CD4-positive, alpha-beta T cell (primary cell): ENCODE measurements at places on chromosomes 4 and X. TPM values are rescaled to one million over a fixed set of nuclear protein-coding genes. Genes with fewer than 3 reads are reported as not detected.

SMARCA1 gene
- total RNA-seq: 1.0 TPM

- H3K36me3 ChIP-seq: no peaks in the 10 kb centered on the region
- H3K4me3 ChIP-seq: peak overlapping the region; percentile 32
- H3K4me1 ChIP-seq: peaks cover 4% of the 10 kb centered on the region
- no peak for DNase-seq
- H3K27ac ChIP-seq: no peak overlapping the region
These were observed 132.4 kb upstream of the USP9X start for GRCh38 chrX:40952855-40953254.

DNA sequence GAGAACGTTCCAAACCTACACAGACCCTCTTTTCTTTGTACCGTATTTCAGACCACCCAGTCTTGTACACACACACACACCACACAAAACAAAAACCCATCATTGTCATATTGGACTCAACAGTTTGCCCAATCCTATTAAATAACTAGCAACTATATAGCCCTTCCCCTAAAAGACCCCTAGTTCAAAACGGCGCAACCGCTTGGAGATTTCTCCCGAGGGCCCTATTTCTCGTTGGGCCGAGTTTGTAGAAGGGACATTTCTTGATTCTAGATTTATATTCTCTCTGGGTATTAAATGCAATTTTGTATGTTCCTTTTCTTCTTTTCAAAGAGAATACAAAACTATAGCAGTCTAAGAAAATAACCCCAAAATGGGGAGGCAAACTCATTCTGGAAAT lies 547 bp upstream of the PDGFRA start:
- no peak overlapping the region for H3K27ac ChIP-seq
- H3K4me3 ChIP-seq: no peak overlapping the region
- H3K36me3 ChIP-seq: no peaks in the 10 kb centered on the region
- H3K27me3 ChIP-seq: peaks cover 87% of the 10 kb centered on the region
- DNase-seq: no peak
- peaks cover 53% of the 10 kb centered on the region for H3K4me1 ChIP-seq

DNA sequence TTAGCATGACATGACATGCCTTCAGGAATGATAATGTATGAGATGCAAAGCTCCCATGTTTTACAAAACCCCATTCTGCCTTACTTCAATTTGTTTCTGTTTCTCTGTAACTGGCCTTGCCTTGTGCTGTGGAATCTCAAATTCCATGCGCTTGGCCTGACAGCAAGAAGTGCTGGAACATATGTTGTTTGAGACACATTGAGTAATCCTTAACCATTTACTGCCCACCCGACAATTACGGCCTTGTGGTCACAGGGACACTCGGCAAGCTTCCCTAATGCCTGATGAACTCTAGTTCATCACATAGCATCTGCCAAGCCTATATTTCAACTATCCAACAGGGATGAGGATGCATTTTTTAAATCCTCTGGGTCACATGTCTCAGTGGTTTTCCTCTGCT lies 226.4 kb upstream of the CASK start:
- peaks cover 2% of the 10 kb centered on the region for H3K4me1 ChIP-seq
- no peaks in the 10 kb centered on the region for H3K36me3 ChIP-seq
- no peaks in the 10 kb centered on the region for H3K27me3 ChIP-seq
- DNase-seq: no peak
- H3K27ac ChIP-seq: no peak overlapping the region

- no peak overlapping the region for H3K27ac ChIP-seq
- no peaks in the 10 kb centered on the region for H3K36me3 ChIP-seq
These were observed 65.9 kb downstream of the CLDN22 start for GRCh38 chr4:183254162-183254561.

DNA sequence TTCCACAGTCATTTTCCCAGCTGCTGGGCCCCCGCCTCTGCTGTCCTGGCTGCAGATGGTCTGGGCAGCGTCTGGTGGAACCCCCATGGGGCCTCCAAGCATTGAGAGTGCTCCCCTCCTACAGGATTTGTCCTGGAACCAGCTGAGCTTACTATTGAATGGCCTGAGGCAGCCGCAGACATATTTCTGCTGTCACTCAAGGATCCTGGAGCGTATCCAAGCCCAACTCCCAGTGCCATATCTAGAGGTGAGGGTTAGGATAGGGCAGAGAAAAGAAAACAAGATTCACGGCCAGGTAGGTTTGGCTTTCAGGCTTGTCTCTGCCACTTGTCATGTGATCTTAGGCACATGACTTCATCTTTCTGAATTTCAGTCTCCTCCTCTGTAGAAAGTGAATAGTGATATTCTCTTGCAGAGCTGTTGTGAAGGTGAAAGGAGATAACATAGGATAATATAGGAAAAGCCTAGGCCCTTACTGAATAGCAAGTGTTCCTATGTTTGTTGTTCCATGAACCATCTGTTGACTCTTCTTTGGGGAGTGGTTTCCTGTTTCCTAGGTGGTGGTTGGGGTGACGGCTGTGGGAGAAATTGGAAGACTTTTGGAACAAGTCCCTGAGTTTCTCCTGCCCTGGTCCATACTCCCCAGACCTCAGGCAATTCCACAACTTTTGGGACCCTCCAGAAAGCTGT lies 52.3 kb downstream of the SEPSECS start:
- H3K27me3 ChIP-seq: no peaks in the 10 kb centered on the region
- H3K4me1 ChIP-seq: no peaks in the 10 kb centered on the region
- no peak for DNase-seq
- no peak overlapping the region for H3K4me3 ChIP-seq
- H3K27ac ChIP-seq: no peak overlapping the region

DNA sequence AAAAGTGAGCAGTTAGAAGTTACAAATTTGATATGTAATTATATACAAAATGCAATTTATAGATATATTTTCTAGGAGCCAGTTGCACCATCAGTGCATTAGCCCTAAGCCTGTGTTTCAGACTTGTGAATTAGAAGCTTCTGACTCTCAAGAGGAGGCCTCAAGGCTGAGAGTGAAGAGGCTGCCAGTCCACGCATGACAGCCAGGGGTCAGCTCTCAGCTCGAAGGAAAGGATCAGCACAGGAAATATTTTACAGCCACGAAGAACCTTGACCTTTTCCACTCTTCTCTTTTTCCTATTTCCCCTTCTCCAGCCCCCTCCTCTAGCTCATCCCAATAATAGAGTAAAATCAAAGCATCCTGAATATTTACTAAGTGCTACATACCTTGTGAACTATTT lies 642.4 kb downstream of the TRIML1 start:
- no peaks in the 10 kb centered on the region for H3K36me3 ChIP-seq
- no peaks in the 10 kb centered on the region for H3K4me1 ChIP-seq
- H3K27ac ChIP-seq: no peak overlapping the region
- no peak overlapping the region for H3K4me3 ChIP-seq
- no peak for DNase-seq
